ENCODE measurements at places on chromosomes 6 and 20.

- no peak for DNase-seq
Measured at GRCh38 chr20:20002101-20002998, 14.8 kb upstream of the NAA20 start.

GRCh38 chr20:7703996-7704395, 236.3 kb downstream of the HAO1 start:
- no peak for DNase-seq

GRCh38 chr6:5506149-5506548, 244.8 kb downstream of the FARS2 start:
- no peak for DNase-seq

GRCh38 chr6:135411849-135412248, 85.7 kb downstream of the AHI1 start:
- no peak for DNase-seq

- DNase-seq = no peak
Measured at GRCh38 chr20:32360333-32360634, 2.2 kb downstream of the ASXL1 start.

DNA sequence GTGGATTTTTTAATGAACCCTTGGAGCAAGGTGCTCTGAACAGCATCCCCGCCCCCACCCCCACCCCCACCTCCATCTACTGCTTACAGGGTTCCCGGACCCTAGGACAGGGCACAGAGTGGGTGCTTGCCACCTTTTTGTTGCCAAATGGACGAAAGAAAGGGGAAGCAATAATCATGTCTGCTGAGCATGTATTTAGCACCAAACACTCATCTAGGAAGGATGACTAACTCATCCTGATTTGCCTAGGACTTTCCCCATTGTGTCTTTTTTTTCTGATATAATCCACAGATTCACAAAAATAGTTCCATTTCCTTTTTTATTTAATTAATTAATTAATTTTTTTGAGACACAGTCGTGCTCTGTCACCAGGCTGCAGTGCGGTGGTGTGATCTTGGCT, 1.2 kb upstream of the PLTP start:
- DNase-seq = no peak

DNA sequence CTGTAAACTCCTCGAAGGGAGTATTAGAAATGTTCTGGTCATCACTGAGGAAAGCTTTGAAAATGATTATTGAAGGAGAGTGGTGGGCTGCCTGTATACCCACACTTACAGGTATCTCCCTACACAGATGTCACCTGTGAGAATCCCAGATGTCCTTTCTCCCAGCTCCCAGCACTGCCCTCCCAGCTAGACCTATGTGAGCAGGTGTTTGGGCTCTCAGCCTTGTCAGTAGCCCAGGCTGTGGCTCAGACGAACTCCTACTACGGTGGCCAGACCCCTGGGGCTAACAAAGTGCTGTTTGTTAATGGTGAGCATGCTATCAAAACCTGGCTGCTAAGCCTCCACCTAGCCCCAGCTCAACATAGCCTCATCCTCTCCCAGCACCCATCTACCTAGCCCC, 7.1 kb downstream of the PRSS16 start:
- no peak for DNase-seq

- no peak for DNase-seq
Measured at GRCh38 chr6:54873599-54873998, 27.0 kb downstream of the FAM83B start.

- DNase-seq = no peak
Measured at GRCh38 chr20:3483309-3483708, 12.5 kb downstream of the ATRN start.

GRCh38 chr20:19493794-19494495, 264.1 kb upstream of the RIN2 start:
- DNase-seq = no peak

- no peak for DNase-seq
Measured at GRCh38 chr6:87925373-87926060, 122.1 kb upstream of the SPACA1 start.

GRCh38 chr6:117484052-117484646, 1.7 kb downstream of the DCBLD1 start:
- no peak for DNase-seq

GRCh38 chr6:32982084-32982701, 13.8 kb downstream of the BRD2 start:
- no peak for DNase-seq

GRCh38 chr20:45358282-45359068, 4.5 kb upstream of the SYS1 start:
- peak; percentile 55 for DNase-seq

DNA sequence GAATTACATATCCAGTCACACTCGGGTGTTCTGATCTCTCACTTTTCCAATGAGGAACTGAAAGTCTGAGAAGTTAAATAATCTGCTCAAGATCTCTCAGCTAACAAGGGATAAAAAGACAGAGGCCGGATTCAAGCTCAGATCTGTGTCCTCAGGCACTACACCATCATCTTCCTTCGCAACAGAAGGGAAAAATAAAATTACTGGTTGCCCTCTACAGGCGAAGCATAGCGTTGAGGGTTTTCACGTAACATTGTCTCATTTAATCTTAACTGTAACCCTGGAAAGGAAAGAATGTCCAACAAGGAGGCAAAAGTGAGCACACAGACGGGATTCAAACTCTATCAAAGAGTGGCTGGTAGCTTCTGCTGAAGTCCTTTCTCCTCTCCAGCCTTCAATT, 67.8 kb upstream of the ANKEF1 start:
- DNase-seq = no peak

Measured in HL-60 (cell line).